Parietal lobe (tissue), 2 donors: ENCODE measurements at places on chromosomes 2 and 18. TPM values are rescaled to one million over a fixed set of nuclear protein-coding genes. Genes with fewer than 3 reads are reported as not detected.

Gene ABHD3
- 11.9 TPM for total RNA-seq

Gene SMPD4
- 28.5 TPM for total RNA-seq

Gene EML6
- total RNA-seq = 23.8 TPM

Gene GDF7
- 0.31 TPM for total RNA-seq

Gene CDH7
- 1.6 TPM for total RNA-seq

Gene KIAA2012
- 1.9 TPM for total RNA-seq

Gene MYO1B
- 75.4 TPM for total RNA-seq

Gene GLI2
- 6.3 TPM for total RNA-seq

Gene FNDC4
- 43.2 TPM for total RNA-seq

Gene LMAN2L
- total RNA-seq = 24.4 TPM

Gene CD8A
- total RNA-seq = 1.3 TPM

Gene LYG1
- 1.6 TPM for total RNA-seq

Gene CPO
- total RNA-seq = not detected

Gene PRKAG3
- total RNA-seq = not detected

Gene MC2R
- total RNA-seq = not detected

Gene MAP3K19
- 1.6 TPM for total RNA-seq

Gene MPHOSPH10
- total RNA-seq = 30.4 TPM

Gene DOK6
- 94.5 TPM for total RNA-seq

Gene LOXHD1
- total RNA-seq = 0.31 TPM

Gene FHL2
- total RNA-seq = 4.1 TPM

Gene KLHL29
- total RNA-seq = 43.2 TPM

Gene TDRD15
- total RNA-seq = not detected

Gene RUFY4
- total RNA-seq = not detected

Gene ARL5A
- total RNA-seq = 61.7 TPM

Gene C2orf72
- total RNA-seq = 33.5 TPM

Gene SLC16A14
- 49.5 TPM for total RNA-seq

Gene PROM2
- 9.4 TPM for total RNA-seq

Gene NDUFAF7
- 66.0 TPM for total RNA-seq

Gene SLC30A3
- 0.31 TPM for total RNA-seq

Gene SOCS6
- 36.9 TPM for total RNA-seq

Gene ARHGEF4
- 47.9 TPM for total RNA-seq

Gene OTOS
- total RNA-seq = not detected

Gene FLACC1
- 2.5 TPM for total RNA-seq

Gene NCK2
- 70.4 TPM for total RNA-seq

Gene SPP2
- not detected for total RNA-seq

Gene L3MBTL4
- 13.1 TPM for total RNA-seq

Gene C1QL2
- total RNA-seq = 1.6 TPM

Gene PLCD4
- total RNA-seq = 2.2 TPM
